ENCODE measurements at places on chromosomes 2 and 18.

- no peak for DNase-seq
These were observed 976 bp upstream of the ACADL start for GRCh38 chr2:210226223-210226622.

- no peak for DNase-seq
These were observed 77.5 kb upstream of the HK2 start for GRCh38 chr2:74756356-74756890.

DNA sequence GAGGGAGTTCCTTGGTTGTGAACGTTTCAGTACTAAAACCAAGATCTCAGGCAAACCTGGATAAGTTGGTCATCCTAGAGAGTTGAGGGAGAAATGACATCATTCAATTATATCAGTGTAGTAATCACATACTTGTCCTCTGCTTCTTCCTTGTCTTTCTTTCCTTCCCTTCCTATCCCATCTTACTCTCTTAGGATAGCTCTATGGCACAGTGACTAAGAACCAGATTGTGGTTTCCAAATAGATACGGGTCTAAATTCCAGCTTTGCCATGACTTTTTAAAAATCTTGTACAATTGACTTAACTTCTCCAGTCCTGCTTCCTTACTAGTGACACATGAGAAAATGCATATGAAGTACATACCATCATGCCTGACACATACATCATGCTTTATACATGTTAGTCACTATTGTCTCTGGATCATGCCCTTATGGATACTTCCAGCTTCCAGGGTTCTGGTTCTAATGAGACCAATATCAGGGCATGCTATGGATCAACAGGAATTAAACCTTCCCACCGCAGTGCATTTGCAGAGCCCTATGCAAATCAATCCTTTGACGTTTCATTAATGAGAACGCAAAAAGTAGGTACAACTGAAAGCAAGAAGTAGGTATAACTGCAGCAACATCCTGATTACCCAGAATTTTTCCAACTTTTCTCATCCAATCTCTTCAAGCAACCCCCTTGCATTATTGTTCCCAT is 168.0 kb upstream of the KLF7 start:
- DNase-seq: peak; percentile 86

- no peak for DNase-seq
These were observed 273.3 kb downstream of the TCF4 start for GRCh38 chr18:55314615-55315237.

GRCh38 chr2:120220756-120221155 is 2.4 kb downstream of the TMEM185B start:
- DNase-seq: no peak

DNA sequence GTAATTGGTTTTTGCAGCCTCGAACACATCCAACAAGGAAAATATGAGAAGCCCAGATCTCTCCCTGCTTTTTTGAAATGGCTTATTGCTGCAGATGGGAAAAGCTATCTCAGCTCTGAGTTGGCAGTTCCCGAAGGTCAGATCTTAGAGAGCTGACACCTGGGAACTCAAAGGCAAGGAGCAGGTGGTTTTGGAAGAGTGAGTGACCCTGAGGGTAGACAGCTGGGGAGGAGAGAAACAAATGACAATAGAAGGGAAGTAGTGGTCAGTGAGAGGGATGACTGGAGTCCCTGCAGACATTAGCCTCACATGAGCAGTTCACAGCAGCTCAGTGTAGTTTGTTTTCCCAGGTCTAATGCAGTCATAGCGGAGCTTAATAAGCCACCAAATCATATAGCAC is 317.9 kb downstream of the STK39 start:
- no peak for DNase-seq

GRCh38 chr18:11741505-11742145 is 52.6 kb downstream of the GNAL start:
- DNase-seq: no peak

GRCh38 chr2:170461889-170462288 is 253.2 kb upstream of the SP5 start:
- DNase-seq: no peak

- DNase-seq: no peak
These were observed 4.6 kb downstream of the PROC start for GRCh38 chr2:127422559-127423477.

GRCh38 chr2:188787658-188788240 is 186.4 kb upstream of the COL3A1 start:
- DNase-seq: no peak

- DNase-seq: no peak
These were observed 111.2 kb upstream of the SMIM21 start for GRCh38 chr18:75538727-75539126.

DNA sequence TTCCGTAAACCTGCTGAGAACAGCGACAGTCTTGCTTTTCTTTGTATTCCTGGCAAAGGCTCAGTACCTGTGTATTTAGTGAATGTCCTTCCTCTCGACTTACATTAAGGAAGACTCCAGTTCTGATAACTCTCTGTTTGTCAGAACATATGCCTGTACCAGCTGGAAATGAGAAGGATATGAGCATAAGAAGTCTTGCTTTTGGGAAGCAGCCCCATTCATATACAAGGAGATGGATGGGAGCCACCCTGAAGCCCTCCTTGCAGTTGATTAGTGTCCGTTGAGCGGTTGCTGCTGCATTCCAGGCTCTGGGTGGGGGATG is 59.8 kb downstream of the SH3BP4 start:
- DNase-seq: no peak

- DNase-seq: no peak
These were observed 589.5 kb upstream of the NXPH2 start for GRCh38 chr2:139369423-139370409.

- DNase-seq: no peak
These were observed 277.7 kb upstream of the HNRNPA3 start for GRCh38 chr2:176934869-176935415.

- DNase-seq: no peak
These were observed 56.8 kb downstream of the RNF144A start for GRCh38 chr2:6973895-6974545.

DNA sequence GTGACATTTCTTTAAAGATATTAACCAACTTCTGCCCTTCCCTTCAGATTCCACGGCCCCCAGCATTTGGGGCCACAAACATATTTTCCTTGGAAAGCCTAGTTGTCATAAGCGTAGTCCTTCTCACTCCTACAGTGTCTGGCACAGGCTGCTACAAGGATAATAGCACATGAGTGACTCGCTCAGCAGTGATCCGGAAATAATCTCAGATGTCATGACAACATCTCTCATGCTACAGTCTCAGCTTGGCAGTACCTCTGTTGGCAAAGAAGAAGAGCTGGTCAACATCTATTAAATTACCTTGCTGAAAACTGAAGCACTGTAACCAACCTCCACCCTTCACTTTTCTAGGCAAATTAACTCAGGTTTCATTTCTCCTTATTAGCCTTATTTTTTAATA is 351.7 kb downstream of the RAD51AP2 start:
- no peak for DNase-seq

DNA sequence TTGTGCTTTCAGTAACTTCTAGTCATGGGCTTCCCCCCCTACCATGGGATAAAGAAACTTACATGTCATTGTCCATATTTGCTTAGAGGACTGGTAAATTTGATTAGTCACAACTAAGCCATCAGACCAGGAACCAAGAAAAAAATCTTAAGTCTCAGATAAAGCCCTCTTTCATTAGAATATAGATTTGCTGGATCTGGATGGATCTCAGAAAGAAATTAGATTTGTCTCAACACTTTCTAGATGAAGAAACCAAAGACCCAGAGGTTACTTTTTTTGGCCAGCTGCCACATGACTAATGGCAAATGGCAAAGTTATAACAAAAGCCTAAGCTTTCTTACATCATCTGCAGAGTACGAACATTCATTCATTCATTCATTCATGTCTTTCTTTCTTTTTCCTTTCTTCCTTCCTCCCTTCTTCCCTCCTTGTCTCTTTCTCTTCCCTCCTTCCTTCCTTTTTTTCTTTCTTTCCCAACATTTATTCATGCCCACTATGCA is 60.2 kb downstream of the CDCA7 start:
- peak; percentile 42 for DNase-seq

DNA sequence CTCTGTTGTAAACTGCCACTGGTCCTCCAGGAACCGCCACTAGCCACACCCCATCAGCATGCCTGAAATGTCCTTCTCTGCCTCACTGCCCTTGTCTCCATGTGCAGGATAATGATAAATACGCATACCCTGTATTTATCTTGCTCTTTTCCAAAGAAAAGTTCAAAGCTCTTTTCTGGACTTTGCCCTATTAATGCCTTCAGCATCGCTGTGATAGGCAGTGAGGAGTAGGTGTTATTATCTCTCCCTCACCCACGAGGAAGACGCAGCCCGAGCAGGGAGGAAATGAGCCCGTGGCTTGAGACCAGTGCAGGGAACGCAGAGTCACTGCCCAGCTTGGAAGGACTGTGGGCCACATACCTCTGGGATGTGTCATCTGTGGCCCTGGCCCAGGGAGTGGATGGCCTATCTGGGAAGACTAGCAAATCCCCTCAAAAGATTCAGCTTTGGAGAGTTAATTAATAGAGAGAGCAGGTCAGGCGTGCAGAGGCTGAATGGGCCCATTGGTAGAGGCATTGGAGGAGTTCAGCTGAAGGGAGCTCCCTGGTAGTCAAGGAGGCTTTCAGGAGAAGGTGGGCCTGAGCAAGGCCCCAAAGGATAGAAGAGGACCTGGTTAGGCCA is 39.5 kb upstream of the MCFD2 start:
- peak; percentile 98 for DNase-seq

GRCh38 chr2:99150706-99151105 is 4.0 kb downstream of the TSGA10 start:
- DNase-seq: no peak

DNA sequence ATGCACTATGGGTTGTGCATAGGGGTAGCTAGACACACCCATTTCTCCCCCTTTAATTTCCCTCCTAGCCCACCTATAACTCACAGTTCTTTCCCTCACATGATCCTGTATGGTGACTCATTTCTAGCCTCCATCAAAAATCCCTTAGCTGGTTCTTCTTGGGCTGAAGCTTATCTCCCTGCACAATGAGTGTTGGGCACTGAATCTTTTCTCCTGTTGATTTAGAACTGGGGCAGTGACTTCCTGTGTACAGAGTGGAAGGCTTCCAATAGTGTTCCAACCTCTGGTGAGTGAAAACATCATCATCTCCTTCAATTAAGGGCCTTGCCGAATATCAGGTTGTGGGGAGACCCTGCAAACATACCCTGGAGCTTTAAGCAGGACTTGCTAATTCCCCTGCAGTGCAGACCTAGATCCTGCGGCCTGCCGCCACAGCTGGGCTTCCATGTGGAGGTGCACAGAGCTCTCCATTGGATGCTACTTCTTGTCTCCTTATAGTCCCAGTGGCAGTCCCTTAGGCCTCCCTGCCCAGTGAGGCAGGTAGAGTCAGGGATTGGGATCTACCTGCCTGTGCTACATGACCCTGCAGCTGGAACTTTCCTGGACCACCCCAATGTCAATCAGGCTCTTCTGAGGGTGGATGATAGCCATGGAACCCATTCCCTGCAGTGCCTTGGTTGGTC is 121.8 kb downstream of the PLB1 start:
- DNase-seq: peak; percentile 9

DNA sequence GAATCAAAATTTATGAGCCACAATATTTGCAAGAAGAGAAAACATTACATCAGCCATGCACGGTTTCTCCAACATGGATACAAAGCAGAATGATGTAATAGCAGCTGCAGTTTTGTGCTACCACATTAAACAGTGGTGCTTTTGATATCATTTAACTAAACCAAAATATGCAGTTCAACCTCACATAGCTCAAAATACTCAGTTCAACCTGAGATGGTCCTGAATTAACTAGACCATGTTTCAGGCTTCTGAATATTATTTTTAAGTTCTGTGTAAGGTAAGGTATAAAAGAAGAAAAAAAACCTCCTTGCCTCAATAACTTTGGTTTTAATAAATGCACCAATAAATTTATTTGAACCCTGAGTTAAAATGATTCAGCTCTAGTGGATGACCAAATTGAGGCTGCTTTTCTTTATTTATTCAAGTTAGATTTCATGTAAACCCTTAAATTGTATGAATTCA is 18.8 kb upstream of the TSPYL6 start:
- DNase-seq: no peak

- no peak for DNase-seq
These were observed 196.4 kb downstream of the NOL4 start for GRCh38 chr18:34028324-34028723.

GRCh38 chr2:88027697-88028389 is 11.5 kb upstream of the RNU2-63P start:
- DNase-seq: no peak

DNA sequence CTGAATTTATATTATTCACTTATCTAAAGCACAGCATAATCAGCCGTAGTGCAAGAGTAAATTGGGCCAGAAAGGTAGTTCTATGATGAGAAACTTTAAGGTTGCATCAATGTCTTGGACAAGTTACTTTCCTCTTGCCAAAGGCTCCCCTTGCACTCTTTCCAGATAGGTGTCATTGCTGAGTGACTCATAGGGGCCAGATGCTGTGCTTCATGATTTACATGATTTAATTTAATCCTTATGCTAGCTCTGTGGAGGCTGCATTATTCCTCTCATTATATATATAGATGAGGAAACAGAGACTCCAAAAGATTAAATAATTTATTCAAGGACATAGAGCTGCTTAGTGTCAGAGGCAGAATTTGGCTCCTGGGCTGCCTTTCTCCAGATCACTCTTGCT is 5.0 kb downstream of the CFAP221 start:
- no peak for DNase-seq

- DNase-seq: no peak
These were observed 37.6 kb upstream of the IL1RL1 start for GRCh38 chr2:102273619-102274211.

DNA sequence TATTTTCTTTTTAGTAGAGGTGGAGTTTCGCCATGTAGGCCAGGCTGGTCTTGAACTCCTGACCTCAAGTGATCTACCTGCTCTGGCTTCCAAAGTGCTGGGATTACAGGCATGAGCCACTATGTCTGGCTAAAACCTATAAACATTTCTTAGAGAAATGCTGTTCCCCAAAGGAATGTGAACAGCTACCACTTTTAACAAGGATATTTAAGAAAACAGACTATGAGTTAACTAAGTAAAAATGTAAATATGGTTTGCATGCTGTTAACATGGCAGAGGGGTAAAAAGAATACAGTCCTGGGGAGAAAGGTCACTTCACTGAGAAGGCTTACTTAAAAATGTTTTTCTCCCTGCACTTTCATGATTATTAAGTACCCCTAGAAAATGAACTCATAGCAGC is 57.1 kb downstream of the SLC16A14 start:
- DNase-seq: no peak

GRCh38 chr2:181306785-181307184 is 150.4 kb upstream of the ITGA4 start:
- no peak for DNase-seq

- no peak for DNase-seq
These were observed 103.5 kb upstream of the PPP1CB start for GRCh38 chr2:28648147-28648546.

GRCh38 chr2:19419211-19419880 is 60.9 kb upstream of the OSR1 start:
- no peak for DNase-seq

- DNase-seq: no peak
These were observed 2.8 kb downstream of the MFSD2B start for GRCh38 chr2:24012521-24013188.

- no peak for DNase-seq
These were observed 742.3 kb upstream of the CELF4 start for GRCh38 chr18:38307914-38308313.
